ENCODE measurements at places on chromosomes 5 and 9.

DNA sequence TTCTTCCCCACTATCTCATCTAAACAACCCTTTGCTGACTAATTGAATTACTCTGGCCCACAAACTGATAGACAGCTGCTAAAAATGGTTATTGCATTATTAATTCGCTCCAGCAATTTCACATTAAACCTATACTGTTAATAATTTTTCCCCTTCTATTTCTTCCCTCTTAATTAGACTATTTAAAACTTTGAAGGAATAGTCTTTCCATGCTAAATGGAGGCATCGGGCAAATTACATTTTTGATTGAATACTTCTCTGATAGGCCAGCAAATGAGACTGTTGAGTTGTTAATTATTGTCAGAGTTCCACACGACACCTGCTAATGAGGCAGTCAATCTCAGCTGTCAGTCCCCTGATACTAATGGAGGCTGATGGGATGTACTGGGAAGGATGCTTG, 242.5 kb downstream of the TRIM32 start:
- no peak for DNase-seq

DNA sequence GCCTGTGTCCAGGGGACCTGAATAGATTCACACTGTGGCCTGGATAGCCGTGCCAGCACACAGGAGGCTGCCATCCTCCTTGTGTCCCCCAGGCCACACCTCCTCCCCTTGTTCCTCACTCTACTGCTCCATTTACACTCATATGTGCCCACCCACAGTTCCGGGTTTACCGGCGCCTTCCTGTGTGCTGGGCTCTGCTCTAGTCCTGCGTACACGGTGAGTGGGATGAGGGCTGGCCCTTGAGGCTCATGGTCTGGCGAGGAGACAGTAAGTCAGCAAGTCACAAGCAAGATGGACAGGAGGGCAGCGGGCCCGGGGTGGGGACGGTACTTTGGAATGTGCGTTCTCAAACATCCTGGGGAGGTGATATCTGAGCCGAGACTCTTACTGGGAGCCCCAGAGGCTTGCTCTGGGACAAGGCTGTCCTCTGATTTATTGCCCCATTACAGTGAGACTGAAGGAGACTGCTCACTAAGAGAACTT, 32.4 kb upstream of the NXNL2 start:
- no peak for DNase-seq

GRCh38 chr5:108545301-108545700, 163.4 kb upstream of the FBXL17 start:
- DNase-seq = no peak

GRCh38 chr5:165393839-165394238, 1888.4 kb downstream of the MAT2B start:
- DNase-seq = no peak

All from fibroblast of pulmonary artery (primary cell).